Activated T-cell treated with anti-CD3 and anti-CD28 coated beads for 48 hours (primary cell): ENCODE measurements at places on chromosomes 5 and 9.

GRCh38 chr9:21265421-21266189, 25.8 kb upstream of the IFNA14 start:
- no peak for DNase-seq

DNA sequence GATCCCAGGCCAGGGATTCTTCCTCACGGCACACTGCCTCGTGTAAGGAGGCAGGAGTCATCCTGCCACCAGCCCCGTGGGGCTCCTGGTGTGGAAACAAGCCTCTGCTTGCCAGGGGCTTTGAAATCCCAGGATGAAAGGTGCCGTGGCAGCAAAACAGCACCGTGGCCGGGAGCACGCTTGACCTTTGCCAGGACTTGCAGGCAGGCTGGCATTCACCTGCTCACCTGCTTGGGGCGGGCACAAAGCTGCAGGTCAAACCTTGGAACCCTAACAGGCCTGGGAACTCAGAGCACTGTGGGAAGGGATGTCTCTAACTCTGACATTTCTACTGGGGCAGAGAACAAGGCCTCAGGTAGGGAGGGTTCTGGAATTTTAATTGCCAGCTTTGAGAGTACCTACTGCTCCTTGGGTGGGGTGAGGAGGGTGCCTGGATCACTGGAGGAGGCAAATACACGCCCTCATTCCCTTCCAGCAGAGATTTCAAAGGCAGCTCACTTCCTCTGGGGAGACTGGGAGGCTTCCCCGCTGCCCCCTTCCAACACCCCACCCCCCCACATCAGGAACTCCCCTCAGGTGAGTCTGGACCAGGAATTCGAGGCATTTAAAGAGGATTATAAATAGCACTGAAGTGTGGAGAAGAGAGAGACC, 45.6 kb upstream of the STXBP1 start:
- DNase-seq: no peak

DNA sequence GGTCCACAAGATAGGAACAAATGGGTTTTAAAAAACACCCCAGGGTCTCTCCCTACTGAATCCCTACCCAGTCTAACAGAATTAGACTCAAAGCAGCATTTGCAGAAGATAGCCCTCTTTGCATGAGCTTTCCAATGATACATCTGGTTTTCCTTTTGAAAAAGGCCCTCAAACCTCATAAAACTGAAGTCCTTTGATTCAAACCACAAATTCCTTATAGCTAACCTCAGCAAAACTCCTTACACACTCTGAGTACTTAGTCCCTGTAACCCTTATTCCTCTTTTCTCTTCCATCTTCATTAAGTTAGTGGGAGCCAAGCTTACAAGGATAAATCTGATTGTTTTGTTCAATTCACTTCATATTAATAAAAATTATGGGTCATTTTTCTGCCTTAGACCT, 90.5 kb upstream of the TNC start:
- DNase-seq: no peak

GRCh38 chr5:54807421-54807820, 178.0 kb downstream of the ESM1 start:
- DNase-seq: no peak
